Esophagus squamous epithelium (tissue), 5 donors: ENCODE measurements at places on chromosomes 16 and 17.

- DNase-seq = no peak
- no peaks in the 10 kb centered on the region for H3K27me3 ChIP-seq
- H3K36me3 ChIP-seq = peaks cover 27% of the 10 kb centered on the region
- no peak overlapping the region for H3K27ac ChIP-seq
Observed at GRCh38 chr16:31464781-31465260, 5.5 kb downstream of the ARMC5 start.

- H3K4me3 ChIP-seq = peak within 1 kb of the TSS; percentile 95
- H3K36me3 ChIP-seq = no peaks in the 10 kb centered on the region
- DNase-seq = no peak
Observed at GRCh38 chr17:76501018-76501826, at the start of gene RHBDF2. Gene RHBDF2 (minus strand): TSS chr17:76501423. CDS start chr17:76481524, 19,899 bp downstream.

DNA sequence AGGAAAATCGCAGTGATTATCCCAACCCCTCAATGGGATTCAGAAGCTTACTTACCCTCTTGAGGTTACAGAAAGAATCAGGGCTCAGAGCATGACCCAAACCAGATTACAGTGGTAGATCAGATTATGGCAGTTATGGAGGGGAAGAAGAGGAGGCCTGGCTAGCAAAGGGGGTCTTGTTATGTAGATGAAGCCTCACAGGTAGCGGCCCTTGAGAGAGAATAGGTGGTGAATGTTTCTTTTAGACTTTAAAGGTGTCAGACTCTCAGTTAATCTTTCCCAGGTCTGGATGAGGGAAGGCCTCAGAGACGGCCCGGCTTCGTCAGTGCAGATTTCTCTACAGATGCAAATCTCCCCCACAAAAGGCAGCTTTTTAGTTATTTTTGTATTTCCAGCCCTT is 15.6 kb downstream of the RNF112 start:
- no peaks in the 10 kb centered on the region for H3K4me1 ChIP-seq
- no peak overlapping the region for H3K27ac ChIP-seq
- no peaks in the 10 kb centered on the region for H3K36me3 ChIP-seq
- no peaks in the 10 kb centered on the region for H3K27me3 ChIP-seq
- DNase-seq = no peak

DNA sequence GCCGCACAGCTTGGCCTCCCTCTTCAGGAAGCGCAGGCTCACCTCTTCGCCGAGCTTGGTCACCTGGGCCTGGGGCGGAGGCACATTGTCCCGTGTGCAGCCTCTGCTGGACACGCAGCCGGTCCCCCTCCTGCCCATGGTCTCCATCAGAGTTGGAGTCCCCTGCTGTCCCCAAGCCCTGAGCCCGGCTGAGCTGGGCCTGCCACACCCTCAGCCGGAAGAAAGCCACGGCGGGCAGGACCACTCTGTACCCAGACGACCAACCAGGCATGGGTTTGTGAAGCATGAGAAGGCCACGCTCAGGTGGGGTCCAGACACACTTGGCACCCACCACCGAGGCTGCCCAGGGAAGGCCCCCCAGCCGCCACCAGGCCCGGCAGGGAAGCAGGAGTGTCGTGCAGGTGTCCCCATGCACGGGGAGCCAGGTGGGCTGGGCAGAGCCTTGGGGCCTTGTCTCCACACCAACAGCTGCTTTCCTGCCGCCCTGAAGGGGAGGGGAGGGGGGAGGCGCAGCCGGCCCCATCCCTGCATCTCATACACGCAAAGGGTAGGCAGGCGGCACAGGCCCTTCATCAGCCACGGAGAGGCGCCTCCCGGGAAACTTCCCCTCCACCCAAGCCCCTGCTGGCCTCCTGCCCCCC is 5.2 kb downstream of the CCDC154 start:
- no peaks in the 10 kb centered on the region for H3K36me3 ChIP-seq
- no peak overlapping the region for H3K4me3 ChIP-seq
- H3K27me3 ChIP-seq = no peaks in the 10 kb centered on the region
- no peak overlapping the region for H3K27ac ChIP-seq

DNA sequence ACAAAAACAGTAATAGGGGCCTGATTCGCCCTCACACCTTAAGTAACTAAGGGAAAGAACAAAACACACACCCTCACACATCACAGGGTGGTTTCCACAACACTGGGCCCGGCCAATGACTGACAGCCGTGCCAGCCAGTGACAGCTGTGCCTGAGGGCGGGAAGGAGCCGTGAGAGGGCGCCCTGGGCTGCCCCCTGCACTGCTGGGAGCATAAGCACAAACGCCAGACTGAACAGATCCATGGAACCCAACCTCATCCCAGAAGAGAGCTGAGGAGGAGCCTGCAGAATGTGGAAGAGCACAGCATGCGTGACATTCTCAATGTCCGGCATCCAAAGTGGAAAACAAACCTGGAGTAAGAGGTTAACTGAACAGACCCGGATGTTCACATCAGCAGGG is 16.0 kb downstream of the CSNK1D start:
- peaks cover 99% of the 10 kb centered on the region for H3K36me3 ChIP-seq
- H3K27ac ChIP-seq = no peak overlapping the region
- H3K4me3 ChIP-seq = no peak overlapping the region
- no peak for DNase-seq
- no peaks in the 10 kb centered on the region for H3K27me3 ChIP-seq

DNA sequence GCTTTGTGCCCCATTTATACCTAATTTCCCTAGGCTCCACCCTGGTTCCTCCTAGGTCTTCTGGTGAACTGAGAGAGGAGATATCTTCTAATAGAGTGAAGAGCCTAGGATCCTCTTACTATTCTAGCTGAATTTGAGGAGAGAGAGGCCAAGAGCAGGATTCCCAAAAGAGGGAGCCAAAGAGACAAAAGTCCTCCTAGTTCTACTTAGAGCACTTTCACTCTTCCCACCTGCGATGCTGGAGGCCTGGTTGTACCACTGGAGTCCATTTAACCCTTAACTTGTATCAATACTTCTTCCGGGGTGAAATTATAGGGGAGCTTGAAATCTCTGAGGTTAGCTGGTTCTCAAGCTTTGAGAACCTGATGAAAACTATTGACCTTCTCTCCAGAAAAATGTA is 3.4 kb upstream of the SSH2 start:
- H3K4me3 ChIP-seq = no peak overlapping the region
- no peak for DNase-seq
- no peaks in the 10 kb centered on the region for H3K36me3 ChIP-seq
- H3K27me3 ChIP-seq = no peaks in the 10 kb centered on the region

GRCh38 chr17:42285346-42286050 is 2.8 kb upstream of the STAT5A start:
- H3K27ac ChIP-seq = peak overlapping the region; percentile 92
- no peaks in the 10 kb centered on the region for H3K36me3 ChIP-seq
- H3K27me3 ChIP-seq = no peaks in the 10 kb centered on the region
- H3K4me3 ChIP-seq = no peak overlapping the region
- peaks cover 35% of the 10 kb centered on the region for H3K4me1 ChIP-seq
- no peak for DNase-seq

DNA sequence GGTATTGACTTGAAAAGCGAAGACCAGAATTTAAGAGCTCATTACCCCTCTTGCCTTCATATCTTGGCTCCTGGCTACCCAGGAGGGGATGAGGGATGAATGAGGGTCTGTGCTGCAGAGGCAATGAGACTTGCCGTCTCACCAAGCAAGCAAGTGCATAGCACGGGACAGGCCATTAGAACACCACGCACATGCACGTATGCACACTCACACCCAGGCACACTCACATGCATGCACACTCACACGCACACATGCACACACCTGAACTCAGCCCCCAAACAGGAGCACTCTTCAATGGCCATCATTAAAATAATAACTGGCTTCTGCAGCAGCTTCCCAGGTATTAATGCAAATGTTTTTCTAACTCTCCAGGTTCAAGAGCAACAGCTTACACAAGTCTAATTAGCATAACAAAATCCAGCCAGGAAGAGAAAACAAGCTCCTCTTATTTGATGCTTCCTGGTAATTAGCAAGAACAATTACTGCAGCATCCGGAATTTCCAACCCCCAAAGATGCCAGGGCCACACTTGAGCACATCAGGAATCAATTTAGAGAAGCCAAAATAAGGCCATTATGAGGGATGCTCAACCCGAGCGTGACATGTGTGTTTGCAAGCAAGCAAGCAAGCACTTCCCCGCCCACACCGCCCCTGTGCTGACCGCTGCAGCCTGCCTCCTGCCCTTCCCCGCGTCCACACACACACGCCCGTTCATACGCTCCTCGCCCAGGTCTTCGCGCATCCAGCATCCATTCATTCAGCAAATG is 171.6 kb upstream of the TNRC6C start:
- H3K27ac ChIP-seq = no peak overlapping the region
- no peaks in the 10 kb centered on the region for H3K36me3 ChIP-seq
- no peaks in the 10 kb centered on the region for H3K27me3 ChIP-seq
- DNase-seq = no peak
- H3K4me1 ChIP-seq = no peaks in the 10 kb centered on the region

GRCh38 chr16:2473999-2474876 is 689 bp upstream of the TBC1D24 start:
- H3K36me3 ChIP-seq = no peaks in the 10 kb centered on the region
- peak overlapping the region; percentile 51 for H3K4me3 ChIP-seq
- H3K27ac ChIP-seq = peak overlapping the region; percentile 75
- peaks cover 52% of the 10 kb centered on the region for H3K27me3 ChIP-seq
- H3K4me1 ChIP-seq = peaks cover 46% of the 10 kb centered on the region

DNA sequence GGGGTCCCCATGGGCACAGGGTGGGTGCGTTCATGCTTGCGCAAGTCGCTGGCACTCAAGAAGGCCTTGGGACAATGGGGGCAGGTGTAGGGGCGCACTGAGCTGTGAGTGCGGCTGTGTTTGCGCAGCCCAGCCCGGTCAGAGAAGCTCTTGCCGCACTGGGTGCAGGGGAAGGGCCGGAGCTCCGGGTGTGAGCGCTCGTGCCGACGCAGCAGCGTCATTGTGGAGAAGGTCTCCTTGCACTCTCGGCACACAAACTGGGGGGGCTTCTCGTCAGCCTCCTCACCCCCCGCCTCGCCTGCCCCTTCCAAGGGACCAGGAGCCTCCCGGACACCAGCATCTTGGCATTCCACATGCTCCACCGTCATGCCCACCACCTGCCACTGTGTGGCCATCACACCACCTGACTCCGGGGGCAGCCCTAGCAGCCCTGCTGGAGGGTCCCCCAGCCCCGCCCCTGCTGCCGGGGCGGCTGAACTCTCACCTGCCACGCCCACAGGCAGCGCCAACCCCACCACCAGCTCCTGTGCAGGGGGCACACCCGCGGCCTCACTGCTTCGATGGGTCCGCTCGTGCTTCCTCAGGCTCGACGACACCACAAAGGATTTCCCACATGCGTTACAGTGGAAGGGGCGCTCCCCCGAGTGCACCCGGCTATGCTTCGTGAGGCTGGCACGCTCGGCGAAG is 12.8 kb downstream of the ZNF668 start:
- H3K36me3 ChIP-seq = peaks cover 20% of the 10 kb centered on the region
- peaks cover 13% of the 10 kb centered on the region for H3K4me1 ChIP-seq
- no peak for DNase-seq
- H3K27ac ChIP-seq = no peak overlapping the region
- no peaks in the 10 kb centered on the region for H3K27me3 ChIP-seq

- H3K27ac ChIP-seq = no peak overlapping the region
- DNase-seq = no peak
- no peak overlapping the region for H3K4me3 ChIP-seq
- H3K4me1 ChIP-seq = no peaks in the 10 kb centered on the region
- no peaks in the 10 kb centered on the region for H3K27me3 ChIP-seq
- peaks cover 74% of the 10 kb centered on the region for H3K36me3 ChIP-seq
Observed at GRCh38 chr17:74805591-74805991, 29.4 kb upstream of the NAT9 start.

DNA sequence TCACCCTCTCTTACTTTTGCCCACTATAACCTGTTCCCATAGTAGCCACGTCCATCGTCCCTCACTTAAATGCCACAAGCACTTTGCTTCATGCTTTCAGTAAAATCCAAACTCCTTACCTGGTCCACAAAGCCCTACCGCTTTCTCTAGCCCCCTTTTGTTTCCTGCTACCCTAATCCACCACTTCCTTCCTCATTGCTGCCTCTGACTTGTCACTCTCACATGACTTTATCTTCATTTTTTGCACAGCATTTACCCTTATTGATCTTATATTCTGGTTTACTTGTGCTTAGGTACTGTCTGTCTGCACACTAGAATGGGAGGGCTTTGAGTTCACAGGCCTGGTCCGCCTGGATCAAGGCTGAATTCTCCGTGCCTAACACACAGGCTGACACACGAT is 340.0 kb downstream of the XYLT1 start:
- H3K27me3 ChIP-seq = no peaks in the 10 kb centered on the region
- no peak for DNase-seq
- peaks cover 6% of the 10 kb centered on the region for H3K36me3 ChIP-seq
- H3K4me3 ChIP-seq = no peak overlapping the region
- no peaks in the 10 kb centered on the region for H3K4me1 ChIP-seq

DNA sequence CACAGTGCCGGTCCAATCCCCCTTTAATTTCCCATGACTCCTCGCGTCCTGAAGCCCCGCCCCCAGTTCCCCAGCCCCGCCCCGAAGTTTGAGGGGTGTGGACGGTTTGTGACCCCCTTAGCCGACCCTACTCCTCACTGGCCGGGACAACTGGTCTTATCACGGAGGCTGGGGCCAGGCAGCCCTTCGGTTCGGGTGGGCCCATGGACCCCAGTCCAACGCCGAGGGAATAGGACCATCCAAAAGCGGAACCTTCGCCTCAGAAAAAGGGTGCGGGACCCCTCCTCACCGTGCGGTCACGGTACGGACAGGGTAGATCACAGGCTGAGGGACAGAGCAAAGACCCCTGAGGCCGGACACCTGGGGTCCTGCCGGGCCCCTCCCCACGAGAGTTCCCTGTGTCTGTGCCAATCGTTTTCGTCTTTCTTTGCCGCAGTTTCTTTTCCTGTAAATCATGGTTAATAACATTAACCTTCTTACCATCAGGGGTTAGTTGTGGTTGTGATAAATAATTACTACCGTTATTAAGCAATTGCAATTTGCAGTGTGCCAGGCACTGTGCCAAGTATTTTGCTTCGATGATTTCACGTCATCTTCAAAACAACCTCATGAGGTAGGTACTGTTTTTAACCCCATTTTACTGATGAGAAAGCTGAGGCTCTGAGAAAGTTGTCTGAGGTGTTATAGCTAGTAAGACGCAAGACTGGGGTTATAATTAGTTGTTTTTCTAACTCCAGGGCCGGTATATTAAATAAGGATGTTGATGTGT is 543 bp downstream of the TMUB2 start:
- no peaks in the 10 kb centered on the region for H3K27me3 ChIP-seq
- DNase-seq = no peak
- H3K36me3 ChIP-seq = peaks cover 43% of the 10 kb centered on the region
- peaks cover 23% of the 10 kb centered on the region for H3K4me1 ChIP-seq
- peak overlapping the region; percentile 98 for H3K27ac ChIP-seq

- no peak for DNase-seq
- H3K4me1 ChIP-seq = peaks cover 56% of the 10 kb centered on the region
- peak overlapping the region; percentile 95 for H3K27ac ChIP-seq
- no peaks in the 10 kb centered on the region for H3K27me3 ChIP-seq
Observed at GRCh38 chr17:67365738-67366192, 612 bp downstream of the PSMD12 start.

- no peaks in the 10 kb centered on the region for H3K36me3 ChIP-seq
- DNase-seq = no peak
- H3K4me3 ChIP-seq = no peak overlapping the region
- no peaks in the 10 kb centered on the region for H3K27me3 ChIP-seq
Observed at GRCh38 chr16:76182041-76182635, 95.1 kb upstream of the CNTNAP4 start.

DNA sequence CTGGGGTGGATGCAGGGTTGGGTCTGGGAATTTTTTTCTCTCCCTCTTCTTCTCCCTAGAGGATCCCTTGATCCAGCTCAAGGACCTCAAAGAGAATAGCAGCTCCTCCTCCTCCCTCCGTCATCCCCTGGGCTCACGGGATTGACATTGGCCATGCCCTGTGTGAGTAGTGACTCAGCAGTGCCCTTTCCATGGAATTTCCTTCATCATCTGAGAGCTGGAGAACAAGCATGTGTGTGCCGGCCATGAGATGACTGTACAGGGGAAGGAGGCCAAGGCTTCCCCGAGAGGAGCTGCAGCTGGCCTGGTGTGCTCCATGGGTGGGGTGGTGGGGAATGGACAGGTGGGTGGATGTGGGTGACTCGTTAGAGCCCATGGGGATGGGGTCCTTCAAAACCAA is 8.9 kb upstream of the WSCD1 start:
- no peak overlapping the region for H3K4me3 ChIP-seq
- H3K27ac ChIP-seq = no peak overlapping the region
